NCI-H2107 (cell line): ENCODE measurements at places on chromosomes 16 and 17.

DNA sequence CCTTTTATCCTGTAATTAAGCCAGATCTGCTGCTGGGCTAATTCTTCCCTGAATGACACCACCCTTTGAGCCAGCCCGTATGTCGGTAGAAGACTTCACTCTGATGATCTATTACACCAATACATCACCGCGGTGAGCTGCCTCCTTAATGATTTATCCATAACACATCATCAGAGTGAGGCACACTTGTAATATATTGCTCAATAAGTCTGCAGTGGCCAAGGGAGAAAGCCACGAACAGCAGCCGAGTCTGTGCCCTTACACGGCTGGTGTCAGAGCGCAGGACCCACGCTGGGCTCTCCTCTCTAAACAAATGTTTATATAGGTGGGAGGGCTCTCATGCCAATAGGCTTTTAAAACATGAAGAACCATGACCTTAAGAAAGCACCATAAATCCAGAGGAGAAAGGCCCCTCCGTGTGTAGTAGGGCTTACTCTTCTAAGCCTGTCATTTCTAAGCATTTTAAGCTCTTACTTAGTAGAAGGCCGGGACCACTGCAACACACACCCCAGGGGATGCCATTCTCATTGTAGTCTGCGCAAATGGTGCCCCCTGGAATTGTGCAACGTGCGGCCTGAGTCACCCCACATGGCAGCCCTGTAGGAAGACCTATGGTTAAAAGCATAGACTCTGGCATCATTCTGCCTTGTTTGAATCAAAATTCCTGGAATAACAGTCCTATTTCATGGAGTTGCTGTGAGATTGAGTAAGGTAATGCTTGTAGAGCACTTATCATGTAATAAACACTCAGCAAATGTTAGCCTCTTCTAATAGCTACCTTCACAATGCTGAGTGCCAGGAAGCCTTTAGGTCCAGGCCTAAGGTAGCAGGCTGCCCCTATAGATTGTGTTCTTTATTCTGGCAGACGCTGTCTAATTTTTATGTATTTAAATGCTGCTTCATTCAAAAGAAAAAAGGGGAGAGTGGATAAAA is 26.1 kb downstream of the MRPS23 start:
- DNase-seq = no peak

DNA sequence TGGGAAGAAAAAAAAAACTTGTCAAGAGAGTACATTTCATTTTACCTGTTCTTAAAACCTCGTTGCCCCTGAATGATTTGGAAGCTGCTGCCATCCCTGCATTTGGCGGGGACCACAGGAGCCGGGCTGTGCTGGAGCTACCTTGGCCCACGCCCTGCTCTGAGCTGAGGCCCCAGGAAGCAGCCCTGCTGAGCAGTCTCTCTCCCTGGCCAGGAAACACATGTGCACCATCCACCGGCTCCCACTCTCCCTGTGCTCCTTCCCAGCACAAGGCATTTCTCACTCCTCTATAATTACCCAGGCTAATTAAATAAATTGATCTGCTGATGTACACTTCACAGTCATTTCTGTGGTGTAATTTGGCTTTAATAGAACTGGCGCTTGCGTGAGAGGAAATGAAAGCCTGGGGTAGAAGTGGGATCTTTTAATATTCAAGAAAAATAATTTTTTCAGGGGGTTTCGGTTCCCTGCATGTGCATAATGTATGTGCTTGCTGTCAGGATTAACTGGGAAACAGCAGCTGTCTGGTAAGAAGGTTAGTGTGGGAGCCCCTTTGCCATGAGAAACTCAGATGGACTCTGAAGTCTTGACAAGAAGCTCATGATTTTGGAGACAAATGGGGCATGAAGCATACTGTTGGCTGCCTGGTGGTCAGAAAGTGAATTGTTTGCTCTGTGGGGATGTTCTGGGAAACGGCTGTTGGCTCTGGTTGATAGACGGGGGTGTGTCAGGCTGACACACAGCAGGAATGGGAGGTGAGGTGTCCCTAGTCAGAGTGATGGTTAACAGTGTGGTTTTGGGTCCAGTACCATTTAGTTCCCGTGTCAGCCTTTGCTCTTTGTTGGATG is 252.3 kb upstream of the EEF2KMT start:
- DNase-seq = no peak

DNA sequence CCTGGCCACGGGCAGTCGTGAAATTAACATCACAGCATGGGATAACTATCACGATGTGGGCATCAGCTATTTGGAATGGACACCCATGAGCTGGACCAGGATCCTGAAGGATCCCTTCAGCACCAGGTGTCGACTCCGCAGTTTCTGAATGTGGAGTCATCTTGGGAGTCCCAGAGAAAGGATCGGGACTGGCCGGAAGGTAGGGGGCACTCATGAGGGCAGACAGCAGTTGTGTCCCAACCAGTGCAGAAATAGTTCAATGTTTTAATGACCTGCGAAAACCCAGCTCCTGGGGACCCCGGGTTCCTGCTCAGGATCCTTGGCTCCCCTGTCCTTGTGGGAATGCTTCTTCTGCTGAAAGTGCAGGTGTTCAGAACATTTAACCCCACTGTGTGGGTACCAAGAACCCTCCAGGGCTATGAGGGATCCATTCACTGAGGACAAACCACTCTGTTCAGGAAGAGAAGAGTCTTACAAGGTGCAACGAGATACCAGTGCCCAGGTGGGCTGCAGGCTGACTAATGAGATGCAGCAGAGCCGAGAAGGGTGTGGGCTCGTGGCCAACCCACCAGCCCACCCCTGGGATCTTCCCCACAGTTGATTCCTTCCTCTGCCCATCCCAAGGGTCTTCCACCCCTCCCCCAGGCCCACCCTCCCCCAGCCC is 154.8 kb downstream of the SALL1 start:
- no peak for DNase-seq

DNA sequence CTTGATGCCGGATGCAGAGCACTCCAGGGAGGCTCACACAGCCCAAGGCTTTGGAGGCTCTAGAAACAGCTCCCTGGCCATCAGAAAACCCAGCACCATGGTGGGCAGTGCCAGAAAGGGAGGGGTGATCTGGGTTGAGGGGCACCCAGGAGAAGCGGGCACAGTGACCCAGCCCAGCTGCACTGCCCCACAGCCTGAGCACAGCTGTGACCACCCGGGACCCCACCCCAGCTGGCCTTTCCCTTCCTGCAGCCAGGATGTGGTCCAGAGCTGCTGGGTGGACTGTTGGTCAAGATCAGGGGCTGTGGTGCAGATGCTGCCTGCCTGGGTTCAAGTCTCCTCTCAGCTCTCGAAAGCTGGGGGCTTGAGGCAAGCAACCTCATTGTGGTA is 223.1 kb downstream of the ZNF423 start:
- DNase-seq = no peak

DNA sequence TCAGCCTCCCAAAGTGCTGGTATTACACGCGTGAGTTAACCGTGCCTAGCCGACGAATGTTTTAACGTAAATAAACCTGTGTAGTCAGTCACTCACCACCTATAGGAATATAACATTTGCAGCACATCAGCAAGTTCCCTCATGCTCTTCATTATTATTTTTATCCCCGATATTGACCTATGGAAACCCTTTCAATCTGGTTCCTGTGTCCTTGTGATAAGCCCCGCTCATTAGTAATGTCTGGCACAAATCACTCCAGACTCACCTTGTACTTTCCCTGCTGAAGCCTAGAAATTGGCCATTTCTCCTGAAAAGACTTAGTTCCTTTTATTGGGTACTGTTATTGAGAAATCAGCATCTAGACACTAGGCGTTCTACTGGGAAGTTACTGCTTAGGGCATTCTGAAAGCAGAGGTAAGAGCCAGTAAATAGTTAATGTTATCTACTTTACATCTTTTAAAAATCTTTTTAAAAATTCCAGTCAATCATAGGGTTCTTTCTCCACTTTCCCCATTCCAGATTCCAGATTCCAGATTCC is 1.5 kb upstream of the PHKG2 start:
- no peak for DNase-seq

- DNase-seq = no peak
Measured at GRCh38 chr16:81627024-81627423, 152.1 kb upstream of the PLCG2 start.

DNA sequence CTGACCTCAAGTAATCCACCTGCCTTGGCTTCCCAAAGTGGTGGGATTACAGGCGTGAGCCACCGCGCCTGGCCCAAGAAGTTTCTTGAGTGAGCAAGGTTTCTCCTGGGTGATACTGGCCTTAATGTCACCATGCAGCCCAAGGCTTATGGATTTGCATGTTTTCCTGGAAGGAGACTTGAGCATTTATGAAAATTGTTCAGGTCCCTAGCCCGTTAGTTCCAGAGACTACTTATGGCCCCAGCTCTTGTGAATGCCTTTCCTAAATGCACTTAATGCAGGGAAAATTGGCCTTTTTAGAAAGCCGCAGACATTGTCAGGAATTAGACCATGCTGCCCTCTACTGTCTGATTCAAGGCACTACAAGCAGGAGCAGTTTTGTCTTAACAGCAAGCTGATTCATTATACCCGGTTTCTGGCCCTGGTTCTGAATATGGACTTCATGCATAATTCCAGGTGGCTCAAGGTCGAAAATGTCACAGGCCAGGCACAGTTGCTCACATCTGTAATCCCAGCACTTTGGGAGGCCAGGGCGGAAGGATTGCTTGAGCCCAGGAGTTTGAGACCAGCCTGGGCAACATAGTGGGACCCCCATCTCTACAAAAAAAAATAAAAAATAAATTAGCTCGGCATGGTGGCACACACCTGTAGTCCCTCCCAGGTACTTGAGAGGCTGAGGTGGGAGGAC is 91.3 kb downstream of the SNX29 start:
- DNase-seq = peak; percentile 68

- DNase-seq = no peak
Measured at GRCh38 chr16:56534847-56535383, 15.1 kb upstream of the BBS2 start.

GRCh38 chr17:76824093-76824492 is 44.1 kb upstream of the MGAT5B start:
- no peak for DNase-seq

- DNase-seq = no peak
Measured at GRCh38 chr17:17819561-17819995, 17.2 kb downstream of the SREBF1 start.

- DNase-seq = no peak
Measured at GRCh38 chr17:34226011-34226743, 28.9 kb upstream of the CCL2 start.

- DNase-seq = no peak
Measured at GRCh38 chr17:68792042-68792685, 163.0 kb downstream of the ABCA8 start.

GRCh38 chr17:74779948-74780400 is 3.8 kb upstream of the NAT9 start:
- no peak for DNase-seq

DNA sequence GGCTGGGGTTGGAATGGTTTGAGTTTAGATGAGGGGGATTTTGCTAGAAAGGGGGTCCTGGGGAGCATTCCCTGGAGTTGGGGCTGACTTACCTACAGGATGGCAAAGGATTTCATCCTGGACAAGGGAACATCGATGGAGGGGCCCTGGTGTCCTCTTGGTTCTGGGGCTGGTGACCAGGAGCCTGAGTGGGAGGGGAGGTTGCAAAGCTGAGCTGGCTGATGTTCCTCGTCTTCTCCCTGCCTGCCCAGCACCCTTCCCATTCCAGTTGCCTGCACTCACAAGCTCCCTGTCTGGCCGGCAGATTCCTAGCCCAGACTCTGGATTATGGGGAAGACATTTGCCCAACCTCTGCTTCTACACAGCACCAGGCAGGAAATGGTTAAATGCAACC is 37.2 kb downstream of the ITGAE start:
- DNase-seq = no peak

DNA sequence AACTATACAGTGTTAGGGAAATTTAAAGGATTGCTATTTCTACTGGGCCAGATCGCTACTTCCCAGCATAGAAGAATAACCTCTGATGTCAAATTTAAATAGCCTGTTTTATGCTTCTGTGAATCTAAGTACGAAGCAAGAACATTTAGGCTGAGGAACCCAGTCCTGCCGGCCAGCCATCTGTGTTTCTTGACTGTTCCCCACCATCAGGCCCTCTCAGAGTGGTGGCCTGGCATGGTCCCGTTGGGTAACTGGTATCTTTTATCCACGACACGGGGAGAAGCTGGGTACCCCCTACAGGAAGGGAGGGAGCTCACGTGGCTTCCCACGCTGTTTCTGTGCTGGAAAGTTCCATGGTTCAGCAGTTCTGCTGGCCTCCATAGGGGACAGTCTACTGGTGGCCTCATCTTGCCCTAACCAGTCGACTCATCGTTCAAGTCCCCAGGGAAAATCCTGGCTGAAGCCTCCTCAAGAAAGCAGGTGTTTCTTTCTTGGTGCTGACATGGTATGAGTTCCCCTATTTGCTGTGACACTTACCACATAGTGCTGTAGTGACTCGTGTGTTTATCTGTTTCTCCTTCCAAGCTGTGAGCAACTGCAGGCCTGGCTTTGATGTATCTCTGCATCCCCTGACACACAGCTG is 201.7 kb upstream of the NLRP1 start:
- no peak for DNase-seq

DNA sequence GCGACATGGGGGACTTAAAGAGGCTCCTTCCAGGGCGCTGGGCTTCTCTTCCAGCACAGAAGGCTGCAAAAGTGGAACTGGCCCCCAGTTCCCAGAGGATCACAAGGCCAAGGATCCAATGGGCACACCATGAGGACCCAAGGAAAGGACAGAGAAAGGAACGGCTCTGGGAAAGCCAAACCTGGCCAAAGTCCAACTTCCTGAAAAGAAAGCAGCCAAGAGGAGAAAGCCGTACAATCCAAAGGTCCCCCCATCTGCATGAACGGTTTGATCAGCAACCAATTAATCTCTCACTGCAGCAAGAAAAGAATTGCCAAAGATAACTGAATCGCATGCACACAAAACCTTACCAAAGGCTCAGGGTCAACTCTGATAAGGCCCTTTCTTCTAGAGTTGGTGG is 19.8 kb upstream of the ICAM2 start:
- DNase-seq = no peak

DNA sequence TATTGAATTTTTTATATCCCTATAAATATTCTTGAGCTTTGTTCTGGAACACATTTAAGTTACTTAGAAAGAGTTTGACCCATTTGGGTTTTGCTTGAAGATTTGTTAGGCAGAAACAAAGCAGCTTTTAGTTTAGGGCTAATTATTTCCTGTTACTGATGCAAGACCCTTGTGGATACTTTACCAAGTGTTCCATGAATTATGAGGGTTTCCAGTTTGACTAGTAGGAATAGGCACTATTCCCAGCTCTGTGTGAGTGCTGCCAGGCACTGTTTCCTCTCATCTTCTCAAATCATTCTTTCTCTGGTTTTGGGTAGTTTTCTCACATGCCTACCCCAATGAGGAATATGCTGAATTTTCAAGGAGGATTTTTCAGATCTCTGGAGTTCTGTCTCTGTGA is 80.0 kb downstream of the SPACA3 start:
- no peak for DNase-seq

- no peak for DNase-seq
Measured at GRCh38 chr17:59828478-59828760, 64.3 kb downstream of the TUBD1 start.

GRCh38 chr16:49183911-49184310 is 97.7 kb downstream of the CBLN1 start:
- peak; percentile 2 for DNase-seq

GRCh38 chr16:7449808-7450207 is 117.2 kb downstream of the RBFOX1 start:
- DNase-seq = no peak

- no peak for DNase-seq
Measured at GRCh38 chr16:24526701-24527495, 12.5 kb upstream of the RBBP6 start.
